CD4-positive, alpha-beta T cell treated with Interleukin-1 beta for 1 hour (primary cell): ENCODE measurements at places on chromosomes 1 and 21.
A peak's percentile ranks its signal among the peaks of the same experiment; 100 is the strongest.

DNA sequence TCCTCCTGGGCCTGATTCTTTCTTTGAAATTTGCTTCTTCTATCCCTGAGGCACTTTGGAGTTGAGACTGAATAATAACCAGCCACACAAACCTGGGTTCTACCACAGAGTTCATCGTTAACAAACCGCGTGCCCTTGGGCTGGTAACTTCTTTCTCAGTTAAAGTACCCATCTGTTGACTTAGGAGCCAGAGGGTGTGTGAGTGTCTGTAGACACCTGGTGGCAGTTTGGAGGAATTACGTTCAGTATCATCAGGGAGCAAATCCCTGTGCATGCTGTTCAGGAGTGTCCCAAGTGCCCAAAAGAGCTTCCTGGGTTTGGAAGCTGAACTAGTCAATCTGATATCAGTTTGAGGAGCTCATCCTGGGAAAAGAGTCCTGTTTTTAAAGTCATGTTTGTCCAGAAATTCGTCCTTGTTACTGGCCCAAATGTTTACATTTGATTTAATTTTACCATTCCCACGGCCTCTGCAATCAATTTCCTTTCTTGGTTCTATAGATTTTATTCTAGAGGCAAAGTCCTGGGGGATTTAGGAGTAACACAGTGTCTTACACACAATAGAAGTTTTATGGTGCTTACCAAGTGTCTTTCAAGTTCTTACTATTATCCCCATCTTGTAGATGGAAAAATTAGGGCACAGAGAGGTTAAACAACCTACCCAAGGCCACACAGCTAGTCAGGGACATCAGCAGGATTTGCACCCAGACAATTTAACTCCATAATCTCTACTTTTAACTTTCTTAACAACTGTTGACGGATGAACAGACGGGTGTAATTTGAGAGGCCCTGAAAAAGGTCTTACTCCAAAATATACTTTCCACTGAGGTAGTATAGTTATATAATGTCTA lies 26.7 kb upstream of the RPTN start:
- DNase-seq, result peak; percentile 63

GRCh38 chr1:227892489-227893299 lies 55.0 kb downstream of the WNT9A start:
- DNase-seq, result no peak

GRCh38 chr1:11068600-11069473 lies 9.0 kb upstream of the SRM start:
- no peak for DNase-seq

GRCh38 chr1:245651093-245651492 lies 496.3 kb downstream of the KIF26B start:
- no peak for DNase-seq

GRCh38 chr1:44553127-44553758 lies 121.0 kb downstream of the TMEM53 start:
- no peak for DNase-seq

DNA sequence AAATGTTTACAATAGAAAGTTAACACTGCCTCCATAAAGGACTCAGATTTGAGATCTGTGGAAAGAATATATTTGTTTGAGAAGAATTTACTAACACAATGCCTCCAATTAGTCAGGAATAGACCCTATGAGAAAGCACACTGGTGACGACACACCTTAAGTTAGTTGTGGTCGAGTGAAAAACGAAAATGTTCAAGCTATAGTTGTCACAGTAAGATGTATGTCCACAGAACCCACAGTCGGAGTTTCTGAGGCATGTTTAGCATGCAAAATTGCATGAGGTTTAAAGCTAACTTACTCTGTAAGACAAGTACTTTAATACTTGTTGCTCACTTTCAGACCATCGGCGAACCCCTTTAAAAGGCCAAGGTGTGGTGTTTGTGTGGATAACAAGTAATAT lies 69.9 kb upstream of the SIPA1L2 start:
- no peak for DNase-seq

- DNase-seq, result no peak
These were observed 89.2 kb downstream of the NPHP4 start for GRCh38 chr1:5903031-5903430.

DNA sequence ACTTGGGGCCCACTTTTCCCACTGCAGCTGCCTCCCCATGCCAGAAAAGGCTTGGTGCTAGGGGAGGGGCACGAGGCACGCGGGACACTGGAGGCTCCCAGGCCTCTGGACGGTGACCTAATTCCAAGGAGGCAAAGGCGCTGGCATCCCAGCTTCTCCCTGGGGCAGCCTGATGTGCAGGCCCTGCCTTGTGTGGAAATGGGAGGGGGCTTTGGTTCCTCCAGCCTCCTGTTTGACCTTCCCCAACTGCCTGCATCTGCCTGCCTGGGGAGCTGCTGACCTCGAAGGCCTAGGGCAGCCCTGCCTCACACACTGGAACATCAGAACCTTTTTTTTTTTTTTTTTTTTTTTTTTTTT lies 39.9 kb downstream of the KIAA1614 start:
- DNase-seq, result no peak

DNA sequence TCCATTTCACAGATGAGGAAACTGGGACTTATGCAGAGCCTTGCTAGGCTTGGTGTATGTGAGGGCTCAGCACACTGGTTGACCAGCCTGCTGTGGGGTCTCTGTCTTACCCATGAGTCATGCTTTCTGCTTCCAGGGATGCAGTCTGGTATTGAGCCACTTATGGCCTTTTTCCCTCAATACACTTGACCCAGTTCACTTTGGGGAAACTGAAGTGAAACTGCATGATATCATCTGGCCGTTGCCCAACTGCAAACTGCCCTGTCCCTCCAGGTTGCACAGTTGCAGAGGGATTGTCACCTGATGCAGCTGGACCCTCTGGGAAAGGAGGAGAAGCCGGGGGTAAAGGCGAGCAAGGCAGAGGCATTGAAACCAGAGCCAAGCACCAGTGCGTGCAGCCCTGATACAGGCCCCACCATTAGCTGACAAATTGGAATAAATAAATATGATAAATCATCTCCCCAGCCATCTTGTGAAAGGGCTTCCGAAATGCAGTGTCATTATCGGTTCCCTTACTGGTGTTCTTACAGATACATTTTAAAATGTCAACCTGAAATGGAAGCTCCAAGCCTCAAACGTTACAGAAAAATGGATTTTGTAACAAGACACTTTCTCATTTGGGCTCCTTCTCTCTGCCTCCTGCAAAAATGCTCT lies 39.3 kb upstream of the DUSP10 start:
- peak; percentile 35 for DNase-seq

GRCh38 chr1:56045477-56045876 lies 533.9 kb downstream of the PLPP3 start:
- DNase-seq, result no peak

GRCh38 chr1:193555662-193556441 lies 369.4 kb upstream of the B3GALT2 start:
- no peak for DNase-seq

- no peak for DNase-seq
These were observed 6.3 kb downstream of the OBSCN start for GRCh38 chr1:228213917-228214808.
